ENCODE measurements at places on chromosomes 12 and 14.

DNA sequence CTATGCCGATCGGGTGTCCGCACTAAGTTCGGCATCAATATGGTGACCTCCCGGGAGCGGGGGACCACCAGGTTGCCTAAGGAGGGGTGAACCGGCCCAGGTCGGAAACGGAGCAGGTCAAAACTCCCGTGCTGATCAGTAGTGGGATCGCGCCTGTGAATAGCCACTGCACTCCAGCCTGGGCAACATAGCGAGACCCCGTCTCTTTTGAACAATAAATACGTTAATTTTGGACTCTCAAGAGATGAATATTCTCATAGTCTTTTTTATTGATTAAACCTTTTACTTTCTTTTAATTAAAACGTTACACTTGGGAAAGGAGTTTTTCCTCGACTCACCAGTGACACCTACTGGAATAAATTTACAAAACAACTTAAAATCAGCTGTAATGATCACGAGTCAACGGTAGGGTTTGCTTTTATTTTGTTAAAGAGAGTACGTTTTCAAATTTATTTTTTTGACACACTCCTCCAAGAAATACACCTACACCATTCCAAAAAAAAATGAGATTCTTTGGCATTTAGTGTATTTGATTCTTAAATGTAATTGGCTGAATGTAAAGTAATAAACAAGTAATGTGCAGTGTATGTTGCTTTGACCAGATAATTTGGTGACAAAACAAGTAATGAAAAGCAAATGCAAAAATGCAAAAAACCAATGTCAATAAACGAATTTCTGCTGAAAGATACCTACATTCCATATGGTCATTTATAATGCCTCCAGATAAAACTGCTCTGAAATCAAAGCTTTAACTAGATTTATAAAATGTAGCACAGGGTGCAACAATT, 687 bp upstream of the RPS29 start:
- peak; percentile 77 for DNase-seq

- DNase-seq: no peak
These were observed 23.3 kb downstream of the NUAK1 start for GRCh38 chr12:106115440-106115839.

DNA sequence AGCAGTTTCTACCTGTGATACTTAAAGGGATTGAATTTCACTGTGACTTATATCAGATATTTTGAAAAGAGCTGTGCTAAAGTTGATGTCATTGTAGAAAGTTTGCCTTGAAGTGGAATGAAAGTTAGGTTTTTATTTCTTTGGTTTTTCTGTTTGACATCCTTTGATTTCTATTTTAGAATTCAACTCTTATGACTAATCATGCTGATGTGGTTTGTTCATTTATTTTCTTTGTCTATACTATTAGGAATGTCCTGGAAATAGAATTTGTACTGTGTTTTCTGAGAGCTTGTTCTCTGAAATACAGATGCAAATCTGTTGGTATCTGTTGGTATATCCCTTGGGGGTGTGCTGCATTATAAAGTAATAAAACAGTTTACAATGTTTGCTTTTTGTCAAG, 3.3 kb downstream of the CNOT2 start:
- no peak for DNase-seq

DNA sequence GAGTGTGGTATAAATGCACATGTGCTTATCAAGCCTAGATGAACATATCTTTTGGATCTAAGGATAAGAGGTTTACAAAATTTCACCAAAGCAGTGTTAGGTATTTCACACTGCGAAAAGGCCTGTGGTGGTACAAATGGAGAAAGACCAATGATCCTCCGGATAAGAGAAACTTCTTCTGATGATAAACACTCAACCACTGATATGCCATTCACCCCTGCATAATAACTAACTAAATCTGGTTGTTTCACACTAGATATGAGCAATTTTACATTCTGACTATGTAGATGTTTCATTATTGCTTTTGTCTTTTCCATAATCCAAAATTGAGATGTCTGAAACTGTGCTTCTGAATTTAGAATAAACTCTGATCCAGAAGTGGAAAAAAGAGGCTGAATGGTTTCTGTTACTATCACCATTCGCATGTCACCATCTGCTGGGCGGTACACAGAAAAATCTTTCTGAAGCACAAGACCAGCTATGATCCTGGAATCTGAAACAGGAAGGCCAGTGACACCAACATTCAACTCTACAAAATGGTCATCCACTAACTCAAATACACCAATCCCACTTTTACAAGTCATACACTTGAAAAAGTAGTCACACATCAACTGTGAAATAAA, 1.3 kb downstream of the BBS10 start:
- no peak for DNase-seq

DNA sequence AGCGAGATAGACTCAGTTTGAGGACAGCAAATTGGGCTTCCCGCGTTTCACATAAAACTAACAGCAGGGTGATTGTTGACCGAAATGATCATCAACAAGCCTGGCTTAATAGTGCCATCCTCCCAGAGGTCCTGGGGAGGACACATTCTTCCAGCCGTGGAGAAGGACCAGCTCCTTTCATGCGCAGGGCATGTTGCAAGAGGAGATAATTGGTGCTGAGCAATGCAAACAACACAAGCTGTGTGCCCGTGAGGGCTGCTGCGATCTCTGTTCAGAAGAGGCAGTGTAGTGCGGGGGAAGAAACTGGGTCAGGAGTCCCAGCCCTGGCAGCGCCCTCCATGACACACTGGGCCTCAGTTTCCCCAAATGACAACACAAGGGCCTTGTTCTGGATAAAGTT, 54.3 kb downstream of the CCDC85C start:
- DNase-seq: no peak

DNA sequence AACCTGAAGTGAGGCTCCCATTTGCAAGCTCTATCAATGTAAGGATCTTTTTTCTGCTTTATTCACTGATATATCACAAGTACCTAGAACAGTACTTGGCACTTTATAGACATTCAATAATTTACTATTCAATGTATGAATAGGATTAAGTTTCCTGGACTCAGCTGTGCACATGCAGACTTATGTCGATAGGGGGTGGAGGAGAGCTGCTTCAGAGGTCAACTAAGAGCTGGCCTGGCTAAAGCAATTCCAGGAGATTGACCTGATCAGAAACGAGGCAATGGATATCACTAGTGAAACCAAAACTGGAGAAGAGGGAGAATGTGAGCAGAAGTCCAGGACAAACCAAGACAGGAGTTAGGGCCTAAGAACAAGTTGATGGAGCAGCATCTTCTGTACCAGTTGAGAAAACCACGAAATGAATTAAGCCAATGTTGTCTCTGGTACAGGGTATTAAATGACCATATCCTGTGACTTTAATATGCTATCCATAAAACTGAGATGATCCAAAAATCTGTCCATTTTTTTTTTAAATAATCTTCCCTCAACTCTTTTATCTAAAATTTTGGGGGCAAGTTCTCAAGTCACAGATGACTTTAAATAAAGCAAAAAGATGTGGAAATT, 169.2 kb downstream of the PIK3C2G start:
- DNase-seq: no peak

GRCh38 chr14:93675651-93676050, 112.6 kb downstream of the PRIMA1 start:
- no peak for DNase-seq

- DNase-seq: no peak
These were observed 15.0 kb downstream of the CCDC85C start for GRCh38 chr14:99589031-99589441.

DNA sequence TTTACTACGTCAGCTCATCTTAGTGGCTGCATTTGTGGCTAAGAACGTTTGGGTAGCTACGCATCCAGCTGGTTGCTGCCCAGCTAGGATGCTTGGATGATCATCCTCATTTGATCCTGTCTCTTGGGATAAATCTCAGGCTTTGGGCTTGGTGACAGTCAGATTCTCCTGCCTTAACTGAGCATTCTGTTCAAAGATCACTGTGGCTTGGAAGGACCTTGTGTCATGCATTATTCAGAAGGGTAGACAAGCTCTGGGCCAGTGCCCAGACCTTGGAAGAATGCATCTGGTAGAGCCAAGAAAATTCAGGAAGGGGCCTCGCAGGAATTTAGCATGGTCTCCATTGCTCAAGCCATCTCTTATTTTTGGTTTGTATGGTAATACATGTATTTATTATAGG, 188.4 kb downstream of the NRXN3 start:
- no peak for DNase-seq

GRCh38 chr14:100694579-100695422, 31.9 kb upstream of the DLK1 start:
- DNase-seq: no peak

GRCh38 chr12:6768990-6769389, 2.8 kb downstream of the PTMS start:
- DNase-seq: no peak

DNA sequence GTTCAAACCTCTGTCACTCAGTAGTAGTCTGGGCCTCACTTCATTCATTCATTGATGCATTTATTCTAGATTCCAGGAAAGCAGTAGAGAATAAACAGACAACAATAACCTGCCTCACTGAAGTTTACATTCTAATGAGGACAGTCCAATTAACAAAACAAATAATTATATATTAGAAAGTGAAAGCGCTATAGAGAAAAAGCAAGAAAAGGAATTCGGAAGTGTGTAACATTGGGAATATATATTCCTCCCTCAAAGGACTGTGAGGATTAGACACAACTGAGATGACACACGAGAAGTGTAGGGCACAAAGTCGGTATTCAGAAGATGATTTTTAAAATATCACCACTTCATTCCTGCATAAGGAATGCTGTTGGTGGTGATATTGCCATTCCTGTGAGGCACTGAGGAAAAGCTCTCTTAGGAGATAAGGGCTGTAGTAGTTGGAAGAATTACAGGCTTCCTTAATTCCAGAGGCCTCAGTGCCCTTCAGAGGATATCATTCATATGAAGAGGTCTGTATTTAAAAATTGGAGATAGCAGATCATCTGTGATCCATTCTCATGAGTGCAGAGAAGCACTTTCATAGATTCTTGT, 3.9 kb upstream of the DUSP6 start:
- no peak for DNase-seq

DNA sequence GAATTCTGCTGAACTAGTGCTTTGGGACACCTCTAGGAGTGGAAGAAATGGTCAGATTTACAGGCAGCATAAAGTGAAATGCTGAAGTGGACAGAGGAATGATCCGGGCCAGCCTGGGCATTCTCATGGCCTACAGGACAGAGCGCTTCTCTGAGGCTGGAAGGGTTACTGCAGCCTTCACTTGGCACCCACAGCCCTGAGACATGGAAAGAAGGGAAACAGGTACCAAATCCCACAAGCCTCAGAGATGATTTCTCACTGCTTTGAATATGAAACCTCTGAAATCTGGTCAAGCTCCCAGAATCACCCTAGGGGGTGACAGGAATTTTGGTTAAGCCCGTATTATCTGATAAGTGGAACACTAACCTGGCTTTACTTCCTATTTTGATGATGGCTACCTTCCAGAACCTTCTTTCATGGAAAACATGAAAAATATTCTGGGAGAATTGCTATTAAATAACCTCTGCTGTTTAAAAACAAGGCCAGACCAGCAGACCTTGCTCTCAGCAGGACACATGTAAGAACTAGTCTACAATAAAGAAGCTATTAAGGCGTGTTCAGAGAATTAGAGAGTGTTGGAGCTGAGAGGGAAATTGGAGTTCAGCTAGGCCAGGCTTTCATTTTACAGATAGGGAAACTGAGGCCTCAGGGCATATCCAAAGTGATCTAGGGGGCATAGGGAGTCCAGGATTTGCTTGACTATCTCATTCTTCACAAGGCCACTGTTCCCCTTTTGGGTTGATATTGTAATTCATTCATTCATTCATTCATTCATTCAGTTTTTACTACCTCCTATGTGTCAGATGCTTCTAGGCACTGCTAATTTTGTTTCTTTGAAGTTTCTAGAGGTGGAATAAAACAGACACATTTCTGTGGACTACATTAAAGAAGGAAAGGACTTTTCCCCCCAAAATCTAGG, 281.5 kb downstream of the ZFP36L1 start:
- no peak for DNase-seq

DNA sequence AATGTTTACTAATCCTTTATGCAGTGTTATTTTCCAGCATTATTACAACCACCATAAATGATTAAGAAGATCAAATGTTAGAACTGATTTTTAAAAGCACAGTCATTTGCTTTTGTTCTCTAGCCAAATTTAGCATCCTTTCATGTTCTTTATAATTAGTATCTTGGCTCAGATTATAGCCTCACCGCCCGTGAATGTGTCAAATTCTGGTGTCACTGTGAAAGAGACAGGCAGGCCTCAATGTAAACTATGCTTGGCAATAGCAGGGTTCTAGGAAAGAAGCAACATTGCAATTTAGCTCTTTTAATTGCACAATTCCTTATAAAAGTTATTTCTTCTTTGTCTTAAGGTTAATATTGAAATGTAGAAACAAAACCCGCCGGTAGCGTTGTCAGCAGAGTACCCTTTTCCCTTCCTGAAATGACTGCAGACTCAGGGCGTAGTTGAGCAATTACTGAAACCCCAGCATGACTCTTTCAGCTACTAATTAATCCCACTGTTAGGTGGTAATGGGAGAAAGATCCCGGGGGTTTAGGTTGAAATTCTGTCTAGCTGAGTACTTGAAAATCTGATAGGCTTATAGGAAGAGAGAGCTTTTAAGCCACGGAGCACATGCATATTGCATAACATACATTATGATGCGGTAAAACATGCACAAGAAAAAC, 1600.5 kb upstream of the SEL1L start:
- no peak for DNase-seq

GRCh38 chr12:67921286-67921685, 68.0 kb upstream of the IFNG-AS1 start:
- no peak for DNase-seq

- DNase-seq: no peak
These were observed 43.0 kb upstream of the GNPNAT1 start for GRCh38 chr14:52834440-52834842.

GRCh38 chr12:77924703-77925102, 94.0 kb downstream of the NAV3 start:
- no peak for DNase-seq

DNA sequence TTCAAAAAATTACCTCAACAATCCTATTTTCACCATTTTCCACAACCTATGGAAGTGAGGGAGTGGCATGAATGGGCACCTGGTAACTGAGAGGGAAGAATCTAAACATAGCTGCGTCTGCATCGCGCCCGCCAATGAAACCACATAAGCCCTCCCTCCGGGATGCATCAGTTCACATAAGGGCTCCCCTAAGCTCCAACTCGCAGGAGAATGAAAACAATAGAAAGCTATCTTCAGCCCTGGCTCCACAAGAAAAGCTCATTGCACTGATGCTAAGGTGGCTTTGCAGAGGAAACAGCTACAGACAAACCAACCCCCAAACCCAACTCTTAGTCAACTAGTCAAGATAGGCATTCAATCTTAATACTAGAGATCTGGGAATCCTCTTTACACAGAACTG, 173.3 kb downstream of the FOXN3 start:
- no peak for DNase-seq

GRCh38 chr12:71250166-71250565, 92.4 kb upstream of the TSPAN8 start:
- DNase-seq: no peak
